ENCODE measurements at places on chromosomes 11 and 22. TPM values are rescaled to one million over a fixed set of nuclear protein-coding genes. Genes with fewer than 3 reads are reported as not detected.

The SCARF2 gene
- total RNA-seq: 5.7 TPM

The ACR gene
- 0.34 TPM for total RNA-seq

The BTG4 gene
- not detected for total RNA-seq

The MIAT gene
- total RNA-seq: 0.69 TPM

The MYOD1 gene
- not detected for total RNA-seq

The UBQLN3 gene
- total RNA-seq: not detected

The ALX4 gene
- total RNA-seq: not detected

The APOBEC3H gene
- total RNA-seq: not detected

The MRTFA gene
- 16.8 TPM for total RNA-seq

The SERHL2 gene
- 7.4 TPM for total RNA-seq

The PIWIL4 gene
- 2.5 TPM for total RNA-seq

The KRTAP5-11 gene
- total RNA-seq: not detected

The COPB1 gene
- total RNA-seq: 226 TPM

The OR10A2 gene
- not detected for total RNA-seq

The OR5B21 gene
- total RNA-seq: not detected

The MIF gene
- 163 TPM for total RNA-seq

The FLRT1 gene
- not detected for total RNA-seq

The OR52N4 gene
- not detected for total RNA-seq

The MUC5AC gene
- not detected for total RNA-seq

The LBHD1 gene
- 1.9 TPM for total RNA-seq

The MYRF gene
- 0.11 TPM for total RNA-seq

The TPP1 gene
- 76.7 TPM for total RNA-seq

The HPX gene
- total RNA-seq: not detected

The SCUBE2 gene
- total RNA-seq: 1.4 TPM

The SLC5A4 gene
- 5.7 TPM for total RNA-seq

The P2RY6 gene
- total RNA-seq: 0.17 TPM

The SLC37A2 gene
- total RNA-seq: 0.87 TPM

The MRGPRX4 gene
- 0.87 TPM for total RNA-seq

The CSNK2A3 gene
- 4.0 TPM for total RNA-seq
